ENCODE measurements at places on chromosomes 1 and 21.

DNA sequence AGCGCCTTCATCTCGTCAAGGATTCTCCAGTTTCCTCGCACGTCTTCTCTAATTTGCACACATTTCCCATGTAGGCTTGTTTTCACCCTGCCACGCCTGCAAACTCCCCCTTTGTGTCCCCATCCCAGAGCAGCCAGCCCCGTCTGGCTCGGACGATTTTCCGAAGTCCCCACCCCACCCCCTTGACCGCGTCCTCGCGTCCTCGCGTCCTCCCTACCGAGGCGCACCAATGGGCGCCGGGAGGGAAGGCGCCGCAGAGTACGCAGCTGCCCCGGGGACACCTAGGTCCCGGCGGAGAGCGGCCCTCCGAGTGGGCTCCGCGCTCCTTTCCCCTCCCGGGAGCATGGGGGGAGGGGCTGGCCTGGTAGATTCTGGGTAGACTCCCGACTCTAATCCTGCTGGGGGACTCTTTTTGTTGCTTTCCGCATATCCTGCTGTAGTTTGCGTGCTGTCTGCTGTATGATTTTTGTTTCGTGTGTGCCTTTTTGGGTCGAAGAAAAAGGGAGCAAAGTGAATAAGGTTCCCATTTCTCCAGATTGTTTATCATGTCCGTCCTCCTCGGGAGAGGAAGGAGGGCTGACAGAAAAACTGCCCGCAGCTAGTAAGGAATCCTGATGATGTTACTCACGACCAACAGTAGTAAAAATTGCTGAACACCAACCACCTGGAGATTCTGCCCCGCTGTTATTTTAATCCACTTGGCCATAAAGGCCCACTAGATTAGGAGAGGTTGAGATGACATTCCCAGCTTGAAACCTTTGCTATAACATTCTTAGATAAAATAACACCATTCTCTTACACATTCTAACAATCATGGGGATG lies 1.5 kb downstream of the CACHD1 start:
- DNase-seq: peak; percentile 8

- no peak for DNase-seq
Measured at GRCh38 chr1:65002156-65002507, 35.8 kb upstream of the JAK1 start.

- DNase-seq: no peak
Measured at GRCh38 chr1:202229376-202229775, 35.8 kb downstream of the LGR6 start.

DNA sequence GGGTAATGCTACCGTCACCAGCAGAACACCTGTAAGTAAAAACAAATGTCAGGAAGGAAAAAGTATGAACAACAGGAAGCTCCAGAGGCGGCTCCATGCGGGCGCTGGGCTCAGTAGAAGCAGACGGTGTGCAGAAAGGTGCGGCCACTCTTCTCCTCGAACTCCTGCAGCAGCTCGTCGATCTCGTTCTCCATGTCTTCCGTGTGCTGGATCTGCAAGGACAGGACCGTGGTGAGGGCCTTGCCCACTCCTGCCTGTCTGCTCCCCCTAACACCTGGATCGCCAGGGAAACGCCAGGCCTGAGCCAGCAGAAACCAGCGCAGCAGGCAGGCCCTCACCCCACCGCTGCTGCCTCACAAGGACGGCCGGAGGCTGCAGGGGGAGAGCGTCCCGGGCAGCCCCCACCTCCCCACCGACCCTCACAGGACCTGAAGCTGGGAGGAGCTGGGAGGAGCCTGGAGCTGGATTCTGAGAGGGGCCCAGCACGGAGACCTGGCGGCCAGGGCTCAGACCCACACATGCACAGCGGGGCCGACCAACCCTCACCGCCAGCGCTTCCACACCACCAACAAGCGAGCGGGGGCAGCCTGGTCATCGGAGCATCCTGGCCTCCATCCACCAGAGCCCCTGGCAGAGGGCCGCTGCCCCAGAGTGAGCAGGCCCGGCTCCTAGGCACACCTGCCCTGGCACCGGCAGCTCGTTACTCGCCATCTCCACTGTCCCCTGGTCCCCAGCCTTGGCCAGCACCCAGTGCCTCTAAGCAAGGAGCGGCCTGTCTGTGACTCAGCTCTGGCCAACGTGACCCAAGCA lies 1.7 kb upstream of the TMEM240 start:
- no peak for DNase-seq

DNA sequence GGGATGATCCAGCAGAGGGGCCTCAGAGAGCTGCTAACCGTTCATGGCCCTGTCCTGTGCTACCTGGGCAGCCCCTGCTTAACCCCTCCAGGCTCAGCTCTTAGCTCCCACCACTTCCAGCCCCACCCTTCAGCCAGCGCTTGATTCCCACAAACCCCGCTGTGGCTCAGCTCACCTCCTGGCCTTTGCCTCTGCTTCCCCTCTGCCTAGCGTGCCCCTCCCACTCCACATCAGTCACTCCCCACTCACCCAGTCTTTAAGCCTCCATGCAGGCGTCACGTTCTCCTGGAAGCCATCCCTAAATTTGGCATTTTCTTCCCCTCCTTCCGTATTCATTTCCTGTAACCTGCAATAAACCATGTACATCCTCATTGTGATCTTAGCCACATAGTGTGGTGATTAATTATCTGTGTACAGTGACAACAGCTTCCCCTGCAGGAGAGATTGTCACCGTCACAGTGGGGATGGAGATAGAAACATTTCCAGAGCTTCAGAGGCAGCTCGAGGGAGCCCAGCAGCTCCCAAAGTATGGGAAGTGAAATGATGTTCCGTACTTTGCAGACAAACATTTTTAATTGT lies 65.5 kb downstream of the EPHB2 start:
- DNase-seq: no peak

DNA sequence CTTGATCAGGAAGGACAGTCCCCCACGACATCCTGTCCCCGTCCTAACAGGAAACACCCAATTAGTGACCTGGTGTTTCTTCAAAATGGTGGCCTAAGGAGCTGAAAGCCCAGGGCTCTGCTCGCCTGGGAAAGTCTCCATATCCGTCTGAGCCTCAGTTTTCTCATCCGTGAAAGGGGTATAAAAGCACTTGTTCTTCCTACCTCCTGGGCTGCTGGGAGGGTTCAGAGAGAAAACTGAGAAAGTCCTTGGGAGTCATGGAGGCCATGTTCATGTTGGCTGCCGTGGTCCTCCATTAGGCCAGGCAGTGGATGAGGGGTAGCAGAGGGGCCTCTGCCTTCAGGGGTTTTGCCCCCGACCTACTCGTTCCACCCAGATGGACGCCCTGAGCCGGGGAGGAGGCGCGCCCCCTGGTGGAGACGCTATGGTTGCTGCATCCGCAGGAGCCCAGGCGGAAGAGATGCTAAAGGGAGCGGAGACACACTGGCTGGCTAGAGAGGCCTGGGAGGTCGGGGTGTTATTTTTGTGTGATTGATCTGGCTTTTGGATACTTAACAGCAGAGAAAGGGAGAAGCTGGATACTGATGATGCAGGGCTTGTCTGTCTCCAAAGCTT lies 113.5 kb downstream of the PRDM2 start:
- peak; percentile 67 for DNase-seq

DNA sequence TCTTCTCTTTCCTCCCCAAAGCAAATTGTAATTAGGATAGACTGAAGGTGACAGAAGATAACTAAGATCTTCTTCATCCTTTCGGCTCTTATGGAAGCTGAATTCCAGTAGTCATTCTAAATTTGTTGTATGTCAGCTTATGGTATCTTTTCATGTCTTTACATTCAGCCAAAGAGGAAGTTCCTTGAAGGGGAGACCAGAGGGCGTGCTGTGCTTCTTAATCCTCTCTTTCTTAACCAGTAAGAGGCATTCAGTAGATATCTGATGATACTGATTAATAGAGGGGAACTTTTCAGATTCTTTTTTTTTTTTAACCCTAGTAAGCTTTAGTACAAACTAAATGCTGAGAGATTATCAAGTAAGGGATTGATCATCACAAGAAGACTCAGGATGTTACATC lies 102.3 kb downstream of the OSBPL9 start:
- no peak for DNase-seq

GRCh38 chr1:211610779-211611556 lies 32.0 kb upstream of the SLC30A1 start:
- no peak for DNase-seq

- no peak for DNase-seq
Measured at GRCh38 chr1:205416322-205416721, 5.5 kb downstream of the LEMD1 start.

DNA sequence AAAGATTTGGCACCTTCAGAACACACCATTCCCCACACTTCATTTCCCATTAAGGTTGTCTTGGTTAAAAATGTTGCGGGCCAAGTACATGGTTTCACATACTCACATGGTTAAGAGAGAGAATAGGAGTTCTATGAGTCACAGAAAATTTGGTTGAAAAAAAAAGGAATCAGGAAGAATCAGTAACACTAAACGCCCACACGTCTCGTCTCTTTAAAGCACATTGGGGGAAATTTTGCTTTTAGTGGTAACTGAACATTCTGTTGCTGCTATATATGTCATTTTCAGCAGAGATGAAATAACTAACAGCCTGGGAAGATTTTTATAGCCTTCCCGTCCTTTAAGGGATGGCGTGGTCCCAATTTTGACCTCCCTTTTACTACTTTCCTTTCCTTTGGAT lies 132.9 kb upstream of the ERG start:
- no peak for DNase-seq

- no peak for DNase-seq
Measured at GRCh38 chr1:172897738-172898137, 153.0 kb downstream of the TNFSF18 start.

DNA sequence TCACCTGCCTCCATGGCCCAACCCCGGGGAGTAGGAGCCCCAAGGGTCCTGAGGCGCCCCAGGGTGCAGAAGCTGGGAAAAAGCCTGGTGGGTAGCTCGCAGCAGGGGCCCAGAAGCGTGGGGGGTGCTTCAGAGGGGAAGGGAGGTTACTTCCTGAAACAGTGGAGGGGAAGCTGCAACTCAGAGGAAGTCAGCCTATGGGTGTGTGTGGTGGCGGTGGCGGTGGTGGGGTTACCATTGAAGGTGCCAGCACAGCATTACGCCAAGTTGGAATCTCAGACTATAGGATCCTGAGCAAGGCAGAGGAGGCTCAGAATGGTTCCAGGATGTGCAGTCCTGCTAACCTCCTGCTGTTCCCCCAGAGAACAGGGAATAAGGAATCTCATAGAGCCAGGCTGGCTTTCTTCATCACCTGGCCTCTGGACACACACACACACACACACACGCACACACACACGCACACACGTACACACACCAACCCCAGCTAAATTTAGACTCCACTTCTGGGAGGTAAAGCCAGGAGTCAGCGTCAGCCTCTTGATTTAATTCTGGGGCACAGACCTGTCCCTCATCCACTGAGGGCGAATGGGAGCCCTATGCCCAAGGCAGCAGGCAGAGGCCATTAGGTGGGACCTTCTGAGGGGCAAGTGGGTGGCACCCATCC lies 1.3 kb downstream of the DENND4B start:
- DNase-seq: peak; percentile 73

All from activated CD4-positive, alpha-beta T cell treated with anti-CD3 and anti-CD28 coated beads, Interleukin-2, amount 50 U/mL, for 48 hours (primary cell).